ENCODE measurements at places on chromosomes 2 and 18. TPM values are rescaled to one million over a fixed set of nuclear protein-coding genes. Genes with fewer than 3 reads are reported as not detected.

Gene DSG4
- not detected for total RNA-seq

Gene BOK
- total RNA-seq, result 99.4 TPM

Gene ATP6V1C2
- total RNA-seq, result 0.14 TPM

Gene MAPRE3
- 0.17 TPM for total RNA-seq

GRCh38 chr2:147739508-147739907 is 105.3 kb upstream of the ACVR2A start:
- DNase-seq, result no peak

DNA sequence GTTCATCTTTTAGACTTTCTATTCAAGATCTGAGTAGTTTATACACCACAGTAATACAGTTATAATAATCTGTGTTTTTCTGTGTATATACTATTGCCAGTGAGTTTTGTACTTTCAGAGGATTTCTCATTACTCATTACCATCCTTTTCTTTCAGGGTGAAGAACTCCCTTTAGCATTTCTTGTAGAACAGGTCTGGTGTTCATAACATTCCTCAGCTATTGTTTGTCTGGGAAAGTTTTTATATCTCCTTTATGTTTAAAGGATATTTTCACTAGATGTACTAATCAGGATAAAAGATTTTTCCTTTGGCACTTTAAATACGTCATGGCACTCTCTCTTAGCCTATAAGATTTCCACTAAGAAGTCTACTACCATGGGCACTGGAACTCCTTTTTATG is 705.5 kb downstream of the SLC4A3 start:
- DNase-seq, result no peak

DNA sequence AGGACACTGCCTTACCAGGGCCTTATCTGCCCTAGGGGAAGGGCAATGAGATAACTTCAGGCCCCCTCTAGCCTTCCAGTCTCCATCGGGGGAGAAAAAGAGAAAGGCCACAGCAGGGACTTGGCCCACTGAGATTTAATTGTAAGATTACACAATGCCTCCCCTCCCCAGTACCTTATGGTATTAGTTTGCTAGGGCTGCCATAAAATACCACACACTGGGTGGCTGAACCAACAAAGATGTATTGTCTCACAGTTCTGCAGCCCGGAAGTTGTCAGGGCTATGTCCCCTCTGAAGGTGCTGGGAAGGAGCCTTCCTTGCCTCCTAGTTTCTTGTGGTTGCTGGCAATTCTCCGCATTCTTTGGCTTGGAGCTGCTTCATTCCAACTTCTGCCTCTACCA is 34.8 kb upstream of the SPATA3 start:
- no peak for DNase-seq

DNA sequence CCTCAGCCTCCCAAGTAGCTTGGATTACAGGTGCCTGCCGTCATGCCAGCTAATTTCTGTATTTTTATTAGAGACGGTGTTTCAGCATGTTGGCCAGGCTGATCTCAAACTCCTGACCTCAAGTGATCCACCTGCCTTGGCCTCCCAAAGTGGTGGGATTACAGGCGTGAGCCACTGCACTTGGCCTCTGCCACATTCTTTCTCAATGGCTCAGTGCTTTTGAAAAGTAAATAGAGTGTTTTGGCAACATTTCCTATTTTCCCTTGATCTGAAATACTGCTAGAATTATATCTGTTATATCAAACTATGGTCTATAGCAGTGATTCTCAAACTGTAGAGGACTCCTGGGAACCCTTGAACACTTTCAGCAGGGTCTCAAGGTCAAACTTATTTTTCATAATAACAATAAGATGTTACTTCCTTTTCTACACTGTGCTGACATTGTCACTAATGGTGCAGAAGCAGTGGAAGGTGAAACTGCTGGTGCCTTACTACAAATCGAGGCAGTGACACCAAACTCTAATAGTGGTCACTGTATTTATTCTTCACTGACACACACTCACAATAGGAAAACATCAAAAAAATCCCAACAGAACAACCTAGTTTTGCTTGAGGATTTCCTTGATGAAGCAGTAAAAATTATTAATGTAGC is 10.6 kb downstream of the DAW1 start:
- no peak for DNase-seq
